ENCODE measurements at places on chromosomes 12 and 14. TPM values are rescaled to one million over a fixed set of nuclear protein-coding genes. Genes with fewer than 3 reads are reported as not detected.

DNA sequence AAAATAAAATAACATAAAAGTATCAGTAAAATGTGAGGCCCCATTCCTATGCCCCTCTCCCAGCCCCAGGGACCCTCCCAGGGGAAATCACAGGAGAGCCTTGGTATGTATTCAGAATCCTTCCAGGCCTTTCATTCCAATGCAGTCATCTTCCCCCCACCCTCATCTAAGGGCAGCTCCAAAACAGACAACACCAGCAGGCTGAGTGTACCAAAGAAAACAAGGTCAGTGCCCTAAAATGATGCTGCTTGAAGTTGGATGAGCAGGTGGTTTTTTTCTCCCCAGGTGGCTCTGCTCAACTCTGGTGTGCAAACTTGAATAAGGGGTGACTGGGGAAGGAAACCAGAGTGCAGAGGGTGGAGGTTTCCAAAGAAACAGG lies 56.2 kb downstream of the TSPAN9 start:
- DNase-seq, result no peak

DNA sequence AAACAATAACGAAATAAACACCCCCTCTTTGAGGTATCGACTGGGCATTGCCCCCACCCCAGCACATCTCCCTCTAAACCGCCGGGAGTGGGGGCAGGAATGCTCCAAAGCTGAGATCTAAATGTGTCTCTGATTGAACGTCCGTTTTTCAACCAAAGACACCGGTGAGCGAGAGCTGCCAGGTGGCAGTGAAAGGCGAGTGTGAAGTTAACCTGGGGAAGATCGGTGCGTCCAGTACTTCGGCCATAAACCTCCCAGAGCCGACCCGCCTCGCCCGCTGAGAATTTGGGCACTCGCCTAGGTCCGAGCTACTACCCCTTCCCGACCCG lies 625 bp downstream of the ANGEL1 start:
- peak; percentile 0 for DNase-seq

FAM222A gene
- 4.2 TPM for total RNA-seq

GRCh38 chr14:67524634-67524963 lies 8.5 kb upstream of the PLEKHH1 start:
- peak; percentile 10 for DNase-seq

GRCh38 chr12:108768591-108769500 lies 37.5 kb upstream of the CORO1C start:
- DNase-seq, result no peak

GRCh38 chr14:73763396-73763795 lies 49.2 kb upstream of the PNMA1 start:
- no peak for DNase-seq

- no peak for DNase-seq
Observed at GRCh38 chr12:52217223-52217622, 15.8 kb upstream of the KRT7 start.

DNA sequence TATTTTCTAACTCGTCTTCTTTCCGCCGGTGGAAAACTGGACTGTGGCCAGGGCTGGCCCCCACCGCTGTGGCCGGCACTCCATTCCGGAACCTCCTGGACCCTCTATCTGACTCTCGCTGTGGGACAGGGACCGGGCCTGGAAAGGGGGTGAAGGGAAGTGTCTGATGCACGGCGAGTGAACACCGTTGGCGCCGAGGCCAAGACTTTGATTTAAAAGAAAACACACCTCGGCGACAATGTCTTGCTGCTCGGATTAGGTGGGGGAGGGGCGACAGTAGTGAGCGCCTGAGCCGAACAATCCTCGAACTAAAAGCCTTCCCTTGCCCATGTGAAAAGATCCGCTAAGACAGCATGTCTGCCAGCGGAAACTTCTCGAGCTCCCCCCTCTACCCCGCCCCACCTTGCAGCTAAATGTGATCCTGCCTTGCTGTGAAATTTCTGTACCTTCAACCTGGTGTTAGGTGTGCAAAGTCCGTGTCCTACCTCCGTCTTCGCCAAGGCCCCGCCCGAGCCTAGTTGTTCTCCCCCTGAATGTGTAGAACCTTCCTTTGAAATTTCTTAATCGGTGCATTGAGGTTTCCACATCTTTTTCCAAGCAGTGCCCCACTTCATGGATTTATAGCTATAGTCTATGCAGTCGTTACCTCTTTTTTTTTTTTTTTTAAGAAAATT lies 862 bp upstream of the HOTAIR start:
- DNase-seq, result no peak

CBLN3 gene
- not detected for total RNA-seq

ATP5MC2 gene
- total RNA-seq, result 393 TPM

Measured in A172 (cell line).